ENCODE measurements at places on chromosomes 3 and 15.
A peak's percentile ranks its signal among the peaks of the same experiment; 100 is the strongest.

- DNase-seq = peak; percentile 97
Observed at GRCh38 chr3:46089237-46090011, 62.1 kb upstream of the XCR1 start.

GRCh38 chr15:68900027-68900426, 30.3 kb upstream of the SPESP1 start:
- no peak for DNase-seq

GRCh38 chr3:157226173-157226847, 66.4 kb upstream of the CCNL1 start:
- DNase-seq = no peak

DNA sequence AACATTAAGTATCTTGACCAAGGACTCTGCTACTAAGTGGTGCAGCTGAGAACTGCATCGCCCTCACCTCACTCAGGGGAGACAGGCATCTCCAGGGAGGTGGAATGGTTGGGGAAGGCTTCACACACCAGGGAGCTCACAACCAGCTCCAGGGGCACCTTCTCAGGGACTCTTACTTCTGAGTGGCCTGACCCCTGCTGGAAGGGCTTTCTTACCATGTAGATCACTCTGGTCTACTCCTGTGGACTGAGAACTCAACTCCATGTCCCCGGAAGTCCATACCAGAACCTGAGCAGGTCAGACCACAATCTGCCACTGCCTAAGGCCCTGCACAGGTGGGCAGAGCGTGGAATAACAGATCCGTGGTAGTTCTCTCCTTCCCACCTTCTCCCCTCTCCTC, 140.5 kb downstream of the TLE3 start:
- DNase-seq = no peak

GRCh38 chr15:89400116-89400781, 65.6 kb upstream of the POLG start:
- DNase-seq = no peak

DNA sequence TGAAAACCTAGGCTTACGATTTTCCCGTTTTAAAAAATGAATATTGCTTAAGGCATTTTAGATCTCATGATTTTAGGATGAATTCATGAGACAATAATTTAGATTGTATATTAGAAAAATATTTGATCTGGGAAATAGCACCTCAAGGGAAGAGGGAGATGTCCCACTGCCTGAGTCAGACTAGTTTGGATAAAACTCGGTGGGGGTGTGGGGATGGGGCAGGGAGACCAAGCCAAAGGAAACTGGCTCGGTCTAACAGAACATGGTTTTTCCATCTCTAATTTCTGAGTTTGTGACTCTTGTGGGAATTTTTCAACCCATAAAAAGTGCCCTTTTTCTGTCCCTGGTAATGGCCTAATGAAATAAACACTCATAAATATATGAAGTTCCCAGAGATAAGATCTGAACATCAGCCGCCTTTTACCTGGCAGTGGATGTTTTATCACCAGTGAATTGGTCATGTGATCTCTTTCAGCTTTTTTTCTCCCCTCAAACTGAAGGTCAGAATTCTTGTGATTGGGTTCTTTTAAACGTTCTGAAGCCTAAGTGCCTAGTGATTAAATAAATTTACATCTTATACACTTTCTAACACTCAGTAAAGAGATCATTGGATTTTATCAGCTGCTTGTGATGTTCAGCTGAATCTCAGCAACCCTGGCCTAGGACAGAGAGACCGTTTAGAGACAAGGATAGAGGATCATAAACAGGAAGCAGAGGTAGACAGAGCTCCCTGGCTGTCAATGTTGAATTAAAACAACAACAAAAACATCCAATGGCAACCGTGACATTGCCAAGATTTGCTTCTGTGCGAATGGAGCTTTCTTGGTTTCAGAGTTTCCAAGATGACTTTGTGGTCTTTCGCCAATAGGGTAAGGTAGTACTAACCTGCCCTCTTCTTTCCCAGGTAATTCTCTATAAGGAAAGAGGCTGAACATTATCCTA, 1038.2 kb downstream of the MCTP2 start:
- no peak for DNase-seq

GRCh38 chr3:58207954-58208353, 2.8 kb downstream of the DNASE1L3 start:
- no peak for DNase-seq

DNA sequence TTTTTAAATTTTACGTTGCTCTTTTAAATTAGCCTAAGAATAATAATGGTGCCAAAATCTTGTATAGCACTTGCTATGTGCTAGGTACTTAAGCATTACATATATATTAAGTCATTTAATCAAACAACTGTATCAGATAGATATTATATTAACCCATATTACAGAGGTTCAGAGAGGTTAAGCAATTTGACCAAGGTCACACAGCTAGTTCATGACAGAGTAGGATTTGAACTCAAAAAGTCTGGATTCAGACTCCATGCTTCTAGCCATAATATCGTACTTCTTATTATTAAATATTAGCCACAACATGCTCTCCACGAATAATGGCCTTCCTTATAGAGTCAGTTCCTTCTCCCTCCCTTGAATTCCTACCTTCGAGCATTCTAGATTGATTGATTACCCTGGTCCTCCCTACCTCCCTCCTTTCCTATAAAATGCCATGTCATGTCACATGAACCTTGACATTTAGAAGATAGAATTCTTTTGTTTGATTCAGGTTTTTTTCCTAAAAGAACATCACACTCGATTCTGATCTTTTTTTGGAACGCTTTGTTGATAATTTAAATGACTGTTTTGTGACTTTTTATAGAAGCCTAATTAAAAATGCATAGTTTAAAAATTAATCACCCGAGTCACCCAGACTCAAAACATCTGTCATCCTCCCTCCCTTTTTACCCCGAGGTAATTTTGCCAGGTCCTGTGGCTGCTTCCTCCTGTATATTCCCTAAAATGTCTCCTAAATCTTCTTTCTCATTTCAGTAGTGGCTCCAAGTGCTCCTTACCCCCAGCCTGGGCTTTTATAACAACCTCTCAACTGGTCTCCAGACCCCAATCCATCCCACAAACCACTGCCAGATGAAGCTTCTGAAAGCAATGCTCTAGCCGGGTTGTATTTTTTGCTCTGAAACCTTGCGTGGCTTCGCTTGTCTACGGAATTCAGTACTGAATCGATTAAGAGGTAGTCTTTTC, 8.5 kb upstream of the PSMD6 start:
- DNase-seq = no peak

- no peak for DNase-seq
Observed at GRCh38 chr15:42024303-42024702, 3.5 kb upstream of the PLA2G4E start.

GRCh38 chr3:175608356-175608755, 749.2 kb downstream of the NAALADL2 start:
- DNase-seq = no peak

DNA sequence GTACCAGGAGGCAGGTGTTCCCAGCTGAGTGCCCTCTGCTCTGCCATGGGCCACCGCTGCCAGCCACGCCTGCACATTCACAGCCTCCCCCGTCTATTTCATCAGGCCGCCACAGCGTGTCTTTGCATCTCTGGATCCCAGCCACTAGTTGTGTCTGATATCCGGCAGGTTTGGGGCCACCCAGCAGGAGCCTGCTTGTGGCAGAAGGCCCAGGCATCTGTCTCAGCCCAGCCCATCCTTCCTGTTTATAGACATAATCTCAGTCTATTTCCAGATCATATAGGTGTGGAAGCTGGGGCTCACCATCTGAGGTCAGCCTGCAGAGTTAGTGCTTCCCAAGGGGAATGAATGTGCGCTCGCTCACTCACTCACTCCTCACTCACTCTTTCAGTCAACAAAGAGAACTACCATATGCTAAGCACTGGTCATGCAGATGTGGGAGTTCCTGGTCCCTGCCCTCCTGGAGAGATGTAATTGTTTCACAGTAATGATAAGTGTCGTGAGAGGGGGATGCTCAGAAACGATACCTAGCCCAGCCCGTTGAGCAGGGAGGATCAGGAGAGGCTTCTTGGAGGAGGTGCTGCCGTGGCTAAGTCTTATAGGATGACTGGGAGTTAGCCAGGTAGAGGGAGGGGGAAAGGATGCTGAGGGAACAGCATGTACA, 60.6 kb downstream of the FGD5 start:
- no peak for DNase-seq

DNA sequence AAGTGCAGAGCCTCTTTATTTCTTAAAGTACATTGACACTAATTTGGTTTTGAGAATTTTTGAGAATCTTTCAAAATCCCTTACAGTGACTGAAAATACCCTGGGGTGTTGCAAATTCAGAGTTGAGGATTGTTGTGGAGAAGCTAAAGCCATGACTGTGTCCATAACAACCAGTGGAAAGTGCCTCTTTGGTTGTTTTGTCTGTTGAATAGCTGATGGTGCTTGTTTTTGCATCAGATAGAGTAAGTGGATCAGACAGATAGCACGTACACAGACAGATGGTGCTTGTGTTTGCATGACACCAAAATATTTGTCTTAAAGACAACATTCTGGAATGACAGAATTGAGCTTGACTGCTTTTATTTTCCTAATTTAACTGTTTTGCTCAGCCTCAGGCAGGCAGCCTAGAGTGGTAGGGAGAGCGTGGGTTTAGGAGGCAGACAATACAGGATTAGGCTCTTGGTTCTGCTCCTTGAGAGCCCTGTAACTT, 265.0 kb downstream of the IL20RB start:
- DNase-seq = no peak

DNA sequence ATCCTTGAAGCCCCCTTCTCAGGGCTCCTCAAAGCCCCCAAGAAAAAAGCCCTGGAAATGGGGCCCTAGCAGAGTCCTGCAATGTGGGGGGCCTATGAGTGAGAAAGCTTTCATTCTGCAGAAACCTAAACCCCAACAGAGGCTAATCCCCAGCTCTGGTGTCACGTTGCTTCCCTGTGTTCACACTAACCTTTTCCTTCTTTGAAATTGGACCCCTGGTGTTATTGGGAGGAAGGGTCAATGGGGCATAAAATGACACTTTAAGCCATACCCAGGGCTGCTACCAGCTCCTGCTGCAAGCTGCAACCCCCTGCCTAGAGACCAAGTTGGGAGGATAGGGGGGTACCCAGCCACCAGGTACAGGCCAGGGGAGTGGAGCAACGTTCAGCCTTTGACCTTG, 2.1 kb downstream of the CYP1A2 start:
- DNase-seq = no peak

GRCh38 chr3:36867810-36868209, 77.0 kb downstream of the TRANK1 start:
- DNase-seq = no peak

DNA sequence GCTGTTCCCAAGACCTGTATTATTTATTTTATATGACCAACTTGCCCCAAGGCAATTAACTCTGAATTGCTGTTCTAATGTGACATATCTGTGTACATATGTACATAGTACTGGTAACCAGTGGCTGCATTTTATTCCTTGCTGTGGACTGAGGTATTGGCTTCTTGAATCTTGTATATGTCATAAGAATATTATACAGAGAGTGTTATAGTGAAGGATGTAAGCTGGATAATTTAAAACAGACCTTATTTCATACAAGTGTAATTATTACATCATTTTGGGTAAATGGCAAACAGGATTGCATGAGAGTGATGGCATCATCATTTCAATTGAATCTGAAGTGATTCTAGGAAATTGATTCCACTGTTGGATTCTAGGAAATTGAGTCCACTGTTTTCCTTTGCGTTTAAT, 32.9 kb downstream of the B3GALNT1 start:
- DNase-seq = no peak

DNA sequence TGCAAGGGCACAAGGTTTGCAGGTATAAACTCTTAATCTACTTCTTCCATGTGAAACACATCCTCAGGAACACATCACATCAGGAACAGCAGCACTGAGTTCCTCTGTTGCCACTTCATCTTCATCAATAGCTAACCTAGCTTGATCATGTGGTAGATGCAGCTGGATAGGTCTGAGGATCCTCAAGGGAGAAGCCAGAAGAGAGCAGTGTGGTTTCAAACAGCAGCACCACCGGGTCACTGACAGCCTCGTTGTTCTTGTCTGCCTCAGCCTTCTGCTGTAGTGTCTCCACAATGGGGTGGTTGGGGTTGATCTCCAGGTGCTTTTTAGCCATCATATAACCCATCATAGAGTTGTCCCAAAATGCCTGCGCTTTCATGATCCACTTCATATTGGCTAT, 58.8 kb downstream of the ADAM10 start:
- no peak for DNase-seq

DNA sequence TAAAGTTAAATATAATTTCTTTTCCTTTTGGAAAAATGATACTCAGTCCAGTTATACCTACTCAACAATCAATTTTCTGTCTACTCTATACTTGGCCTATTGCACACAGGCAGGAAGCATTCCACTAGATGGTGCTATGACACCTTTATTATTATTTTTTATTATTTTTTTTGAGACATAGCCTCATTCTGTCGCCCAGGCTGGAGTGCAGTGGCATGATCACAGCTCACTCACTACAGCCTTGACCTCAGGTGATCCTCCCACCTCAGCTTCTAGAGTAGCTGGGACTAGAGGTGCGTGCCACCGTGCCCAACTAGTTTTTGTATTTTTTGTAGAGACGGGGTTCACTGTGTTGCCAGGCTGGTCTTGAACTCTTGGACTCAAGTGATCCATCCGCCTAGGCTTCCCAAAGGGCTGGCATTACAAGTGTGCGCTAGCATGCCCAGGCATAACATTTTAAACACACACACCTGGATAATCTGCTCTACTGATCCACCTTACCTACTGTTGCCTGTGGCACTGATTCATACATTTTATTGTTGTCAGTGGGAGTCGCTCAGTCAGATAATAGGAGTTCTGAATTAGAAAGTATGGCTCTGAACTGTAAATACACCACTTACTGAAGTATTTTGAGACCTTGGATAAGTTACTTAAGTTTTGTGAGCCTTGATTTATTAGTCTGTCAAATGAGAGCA, 56.2 kb downstream of the EIF3J start:
- DNase-seq = peak; percentile 16

- DNase-seq = peak; percentile 95
Observed at GRCh38 chr3:184765730-184766074, 46.3 kb upstream of the VPS8 start.

GRCh38 chr15:81304226-81304625, 19.7 kb downstream of the STARD5 start:
- peak; percentile 47 for DNase-seq

DNA sequence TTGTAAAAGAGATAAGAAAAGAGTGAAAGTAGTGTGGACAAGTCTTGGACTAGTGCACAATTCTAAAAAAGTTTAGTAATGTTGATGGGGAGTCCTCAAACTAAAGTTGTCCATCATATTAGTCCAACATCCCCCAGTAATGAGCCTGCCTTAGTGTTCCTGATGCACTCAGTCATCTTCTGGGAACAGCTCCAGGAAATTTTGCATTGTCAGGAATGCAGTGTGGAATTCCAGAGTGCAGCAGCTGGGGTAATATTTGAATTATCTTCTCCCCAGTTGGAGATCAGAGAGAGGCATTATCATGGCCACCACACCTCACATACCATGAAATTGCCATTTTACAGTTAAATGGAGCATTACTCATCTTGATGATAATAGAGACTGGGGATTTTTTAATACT, 528.8 kb upstream of the NAALADL2 start:
- DNase-seq = no peak

- DNase-seq = no peak
Observed at GRCh38 chr3:62997369-62997768, 122.2 kb upstream of the CADPS start.

All from mammary epithelial cell (primary cell).